Pulmonary artery endothelial cell (primary cell): ENCODE measurements at places on chromosomes 4 and X. TPM values are rescaled to one million over a fixed set of nuclear protein-coding genes. Genes with fewer than 3 reads are reported as not detected.

PNMA6F gene
- not detected in 2 replicates for total RNA-seq

LYAR gene
- 25.3 and 37.4 TPM in 2 replicates for total RNA-seq

FAM53A gene
- total RNA-seq: 2.0 and 2.6 TPM in 2 replicates

STK32B gene
- total RNA-seq: 12.4 and 16.8 TPM in 2 replicates

PAGE2B gene
- total RNA-seq: not detected in 2 replicates

GSX2 gene
- not detected in 2 replicates for total RNA-seq

PDZD4 gene
- 0.20 and 0.25 TPM in 2 replicates for total RNA-seq

FOXP3 gene
- total RNA-seq: not detected in 2 replicates

F9 gene
- total RNA-seq: not detected in 2 replicates

IGFBP7 gene
- total RNA-seq: 322 and 445 TPM in 2 replicates

AMTN gene
- total RNA-seq: 0.18 TPM in 1 of 2 replicates, not detected in the other

HMX1 gene
- total RNA-seq: not detected in 2 replicates

IL1RAPL1 gene
- total RNA-seq: 0.92 TPM in 1 of 2 replicates, not detected in the other

CT45A5 gene
- not detected in 2 replicates for total RNA-seq

ASB5 gene
- total RNA-seq: not detected in 2 replicates

TEX11 gene
- total RNA-seq: not detected in 2 replicates

KLB gene
- not detected in 2 replicates for total RNA-seq
